ENCODE measurements at places on chromosomes 2 and 18.

DNA sequence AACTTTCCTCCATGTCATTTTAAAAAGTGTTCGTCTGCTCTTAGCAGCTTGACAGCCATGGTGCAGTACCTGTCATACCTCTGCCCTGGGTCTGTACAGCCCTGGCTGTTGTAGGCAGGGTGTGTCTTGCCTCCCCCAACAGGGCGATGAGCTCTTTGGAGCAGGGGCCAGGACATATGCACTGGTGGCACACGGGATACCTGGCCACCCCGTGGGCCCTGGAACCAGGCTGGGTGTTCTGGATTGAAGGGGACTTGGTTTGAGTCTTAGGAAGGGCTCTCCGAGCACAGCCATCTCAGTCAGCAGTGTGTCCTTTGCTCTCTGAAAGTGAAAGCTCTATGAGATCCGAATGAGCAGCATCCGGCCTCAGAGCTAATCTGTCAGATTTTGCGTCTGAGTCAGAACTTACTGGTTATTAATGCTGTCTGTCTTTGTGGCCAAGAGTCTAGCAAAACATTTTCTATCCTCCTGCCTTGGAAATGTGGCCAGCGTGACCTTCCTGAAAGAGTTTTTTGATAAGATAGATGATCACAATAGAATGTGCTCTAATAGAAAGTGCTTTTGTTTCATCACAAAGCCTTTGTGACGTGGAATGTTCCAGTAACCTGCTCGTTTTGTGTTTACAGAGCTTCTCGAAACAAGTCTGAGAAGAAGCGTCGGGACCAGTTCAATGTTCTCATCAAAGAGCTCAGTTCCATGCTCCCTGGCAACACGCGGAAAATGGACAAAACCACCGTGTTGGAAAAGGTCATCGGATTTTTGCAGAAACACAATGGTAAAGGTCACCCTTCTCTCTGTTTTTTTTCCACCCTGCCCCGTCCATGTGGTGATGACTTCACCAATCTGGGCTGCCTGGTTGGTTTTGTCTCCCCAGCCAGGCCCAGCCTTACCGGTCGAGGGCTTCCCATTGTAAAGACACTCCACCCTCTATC is 77.3 kb upstream of the RPL31 start:
- DNase-seq, result no peak

- peak; percentile 17 for DNase-seq
Measured at GRCh38 chr2:54522624-54523281, 66.6 kb downstream of the SPTBN1 start.

GRCh38 chr2:12547566-12548170 is 169.1 kb upstream of the TRIB2 start:
- no peak for DNase-seq

DNA sequence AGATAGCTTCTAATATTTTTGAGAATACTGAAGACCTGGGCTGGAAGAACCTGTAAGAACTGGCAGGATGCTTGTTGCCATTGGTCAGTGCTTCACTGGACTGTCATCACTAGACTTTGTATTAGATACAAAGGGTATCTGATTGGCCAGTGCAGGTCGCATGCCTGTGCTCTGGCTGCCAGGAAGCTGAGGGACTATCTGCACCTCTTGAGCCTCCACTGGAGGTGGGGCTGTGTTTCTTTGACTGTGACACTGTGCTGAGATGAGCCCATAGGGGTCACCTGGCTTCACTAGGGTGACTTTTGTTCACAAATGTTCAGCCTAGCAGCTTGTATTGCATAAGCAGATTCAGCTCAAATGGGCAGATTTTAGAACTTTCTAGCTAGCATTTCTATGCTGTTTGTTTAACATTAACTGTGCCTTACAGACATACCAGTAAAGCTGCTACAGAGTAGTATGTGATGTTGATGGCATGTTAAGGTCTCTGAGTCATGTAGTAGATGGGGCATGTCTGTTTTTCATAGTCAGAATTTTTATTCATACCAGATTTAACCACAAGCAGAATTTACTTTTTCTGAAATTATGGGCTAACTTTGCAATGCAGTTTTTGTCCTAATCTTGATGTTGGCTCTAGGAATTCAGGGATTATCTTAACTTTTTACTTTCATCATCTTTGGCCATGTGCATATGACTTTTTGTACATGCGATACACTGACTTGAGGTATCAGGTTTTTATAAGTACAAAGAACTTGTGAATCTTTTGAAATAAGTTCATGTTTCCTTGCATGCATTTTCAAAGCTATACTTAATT is 56.1 kb downstream of the RHBDD1 start:
- no peak for DNase-seq

- DNase-seq, result peak; percentile 81
Measured at GRCh38 chr2:20350753-20351554, at the start of gene PUM2. Gene PUM2 (minus strand): TSS chr2:20350844. CDS start chr2:20327360, 23,484 bp downstream.

GRCh38 chr2:2719781-2720180 is 388.7 kb upstream of the MYT1L start:
- no peak for DNase-seq

DNA sequence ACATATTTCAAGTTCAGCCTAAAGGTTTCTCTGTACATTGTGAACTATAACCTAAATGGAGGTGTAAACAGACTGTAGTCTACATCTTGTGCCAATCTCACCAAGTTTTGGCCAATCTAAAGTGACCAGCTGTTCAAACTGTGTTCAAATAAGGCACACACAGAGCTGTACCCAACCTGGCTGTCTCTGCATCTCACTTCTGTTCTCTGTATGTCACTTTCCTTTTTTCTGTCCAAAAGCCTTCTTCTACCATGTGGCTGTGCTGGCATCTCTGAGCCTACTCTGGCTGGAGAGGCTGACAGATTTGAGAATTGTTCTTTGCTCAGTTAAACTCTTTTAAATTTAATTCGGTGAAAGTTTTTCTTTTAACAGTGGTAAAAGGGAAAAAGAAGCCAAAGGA is 817.9 kb downstream of the SOCS6 start:
- DNase-seq, result no peak

- DNase-seq, result no peak
Measured at GRCh38 chr18:12645751-12646203, 12.1 kb downstream of the SPIRE1 start.

DNA sequence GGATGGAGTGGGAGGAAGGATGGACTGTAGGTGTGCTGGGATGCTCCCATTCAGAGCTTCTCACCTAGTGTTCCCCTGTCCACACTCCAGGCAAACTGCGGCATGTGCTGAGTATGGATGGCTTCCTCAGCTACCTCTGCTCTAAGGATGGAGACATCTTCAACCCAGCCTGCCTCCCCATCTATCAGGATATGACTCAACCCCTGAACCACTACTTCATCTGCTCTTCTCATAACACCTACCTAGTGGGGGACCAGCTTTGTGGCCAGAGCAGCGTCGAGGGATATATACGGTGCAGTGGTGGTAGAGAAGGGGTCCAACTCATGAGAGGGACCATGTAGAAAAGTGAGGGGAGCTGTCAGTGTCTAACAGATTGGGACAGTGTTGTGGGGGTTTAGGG is 20.2 kb downstream of the PLCD4 start:
- DNase-seq, result no peak

GRCh38 chr18:66300141-66300540 is 303.7 kb downstream of the CDH19 start:
- DNase-seq, result no peak

DNA sequence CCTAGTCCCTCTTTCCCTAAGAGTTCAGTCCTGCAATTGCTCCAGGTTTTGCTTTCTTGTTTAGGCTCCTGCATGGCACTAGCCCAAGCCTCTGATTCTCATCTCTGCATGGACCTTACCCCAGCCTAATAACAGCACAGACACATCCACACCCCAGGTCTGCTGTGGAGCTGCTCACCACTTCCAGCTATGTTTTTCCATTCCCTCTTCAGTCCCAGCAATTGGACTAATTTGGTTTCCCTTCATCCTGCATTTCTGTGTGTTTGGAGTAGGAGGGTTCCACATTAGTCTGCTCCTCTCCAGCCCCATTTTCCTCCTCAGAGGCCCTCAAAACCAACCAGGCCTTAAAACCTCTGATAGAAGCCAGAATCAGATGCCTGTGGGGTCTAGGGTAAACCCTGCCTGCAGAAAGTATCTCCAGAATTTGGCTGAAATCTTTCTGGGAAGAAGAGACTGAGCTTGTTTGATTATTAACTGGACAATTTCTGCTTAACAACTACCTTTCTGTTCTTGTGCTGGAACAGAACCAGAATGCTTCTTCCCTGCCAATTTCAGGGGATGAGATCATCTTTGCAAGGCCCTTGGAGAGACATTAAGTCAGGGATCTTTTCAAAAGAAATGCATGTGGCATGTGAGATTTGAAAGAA is 95.9 kb downstream of the GFPT1 start:
- DNase-seq, result no peak

GRCh38 chr18:57060814-57061213 is 86.1 kb upstream of the BOD1L2 start:
- no peak for DNase-seq

DNA sequence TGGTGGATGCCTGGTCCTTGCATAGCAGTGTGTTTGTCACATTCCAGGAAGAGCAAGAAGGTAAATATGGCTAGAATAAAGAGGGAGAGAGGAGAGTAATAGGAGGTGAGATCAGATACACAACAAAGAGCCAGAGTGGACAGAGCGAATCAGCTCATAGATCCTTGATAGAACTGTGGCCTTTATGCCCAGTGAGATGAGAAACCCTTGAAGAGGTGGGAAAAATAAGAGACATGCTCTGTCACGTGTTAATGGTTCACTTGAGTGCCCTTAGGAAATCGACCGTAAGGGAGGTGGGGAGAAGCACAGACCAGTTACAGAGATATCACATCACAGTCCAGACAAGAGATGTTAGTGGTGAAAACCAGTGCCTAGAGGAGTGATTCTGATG is 84.7 kb upstream of the RAB27B start:
- DNase-seq, result no peak

- DNase-seq, result no peak
Measured at GRCh38 chr18:24546307-24546706, 85.9 kb downstream of the HRH4 start.

DNA sequence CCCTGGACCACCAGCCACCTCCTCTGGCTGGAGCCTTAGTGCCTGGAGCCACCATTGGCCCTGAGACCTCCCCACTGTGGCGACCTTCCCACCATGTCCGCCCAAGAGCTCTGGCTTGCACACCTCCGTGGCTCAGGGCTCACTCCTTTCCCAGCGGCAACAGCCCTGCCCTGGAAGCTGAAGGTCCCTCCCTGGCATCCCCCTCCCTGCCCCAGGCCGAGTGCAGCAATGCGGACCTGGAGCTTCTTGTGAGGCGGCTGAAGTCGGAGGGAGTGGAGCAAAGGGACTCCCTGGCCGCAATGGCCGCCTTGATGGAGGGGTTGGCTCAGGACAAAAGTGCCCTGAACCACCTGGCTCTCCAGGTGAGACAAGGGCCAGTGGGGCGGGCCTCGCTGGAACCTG is 28.6 kb downstream of the CROCC2 start:
- no peak for DNase-seq

DNA sequence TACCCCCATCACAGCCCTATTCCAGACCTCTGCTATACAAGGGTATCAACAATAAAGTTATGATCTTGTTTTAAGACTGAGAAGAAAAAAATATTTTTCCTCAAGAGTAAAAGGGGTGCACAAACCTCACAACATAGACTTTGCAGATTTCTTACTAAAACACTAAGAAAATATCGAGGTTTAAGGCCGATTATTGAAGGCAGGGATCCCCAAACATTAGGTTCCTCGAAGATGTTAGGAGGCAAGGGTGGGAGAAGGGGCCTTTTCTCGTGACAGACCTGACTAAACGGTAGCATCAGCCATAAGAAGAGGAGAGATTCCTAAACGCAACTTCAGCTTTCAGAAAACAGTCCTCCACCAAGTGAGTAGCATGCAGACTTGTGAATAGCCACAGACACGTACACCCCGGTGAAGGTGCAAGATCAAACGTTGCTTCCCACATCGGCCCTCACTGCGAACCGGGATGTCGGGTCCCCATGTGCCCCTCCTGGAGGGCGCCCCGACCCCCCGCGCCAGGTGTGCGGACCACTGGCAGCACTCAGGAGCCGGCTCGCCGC is 678 bp downstream of the PIAS2 start:
- DNase-seq, result no peak

DNA sequence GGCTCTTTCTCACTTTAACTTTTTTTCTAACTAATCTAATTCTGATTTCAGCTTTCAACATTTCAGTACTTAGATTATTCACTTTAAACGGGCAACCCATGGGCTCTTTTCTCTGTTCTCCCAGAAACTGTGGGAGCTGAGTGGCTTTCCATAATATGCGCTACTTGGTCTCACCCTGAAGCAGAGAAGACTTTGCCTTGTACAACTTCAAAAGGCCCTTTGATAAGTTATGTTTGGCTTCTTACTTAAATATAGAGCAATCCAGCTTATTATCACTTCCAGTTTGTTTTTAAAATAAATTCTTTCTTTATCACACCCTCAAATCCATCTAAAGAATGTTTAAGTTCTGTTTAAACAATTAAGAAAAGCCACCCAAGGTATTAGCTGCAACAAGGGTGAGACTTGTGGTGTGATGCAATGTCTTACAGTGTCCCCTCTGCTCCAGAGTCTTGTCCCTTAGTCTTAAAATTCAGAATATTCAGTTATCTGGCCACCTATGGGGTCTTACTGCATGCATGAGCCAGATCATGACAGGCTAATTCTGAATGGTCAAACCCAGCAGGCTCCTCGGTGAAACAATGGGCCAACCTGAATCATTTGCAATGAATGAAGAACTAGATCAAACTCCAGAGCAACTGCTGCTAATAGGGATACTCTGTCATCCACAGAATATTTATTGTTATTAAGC is 38.8 kb downstream of the GCG start:
- no peak for DNase-seq

GRCh38 chr18:63111671-63112402 is 207.7 kb downstream of the BCL2 start:
- DNase-seq, result no peak

DNA sequence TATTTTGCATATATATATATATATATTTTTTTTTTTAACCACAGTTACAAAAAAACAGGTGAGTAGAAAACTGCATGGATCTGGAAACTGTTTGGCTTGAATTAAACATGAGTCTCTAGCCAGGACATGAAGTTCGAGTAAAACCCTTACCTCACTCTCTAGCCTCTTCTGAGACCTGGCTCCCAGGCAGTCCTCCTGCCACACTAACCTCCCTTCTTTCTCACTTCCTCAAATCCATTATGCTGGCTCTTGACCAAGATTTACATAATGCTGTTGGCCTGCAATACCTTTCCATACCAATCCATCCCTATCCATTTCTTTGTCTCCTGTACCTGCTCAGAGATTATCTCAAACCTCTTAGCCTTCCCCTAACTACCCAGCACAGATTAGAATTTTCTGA is 34.0 kb downstream of the PIGN start:
- no peak for DNase-seq

DNA sequence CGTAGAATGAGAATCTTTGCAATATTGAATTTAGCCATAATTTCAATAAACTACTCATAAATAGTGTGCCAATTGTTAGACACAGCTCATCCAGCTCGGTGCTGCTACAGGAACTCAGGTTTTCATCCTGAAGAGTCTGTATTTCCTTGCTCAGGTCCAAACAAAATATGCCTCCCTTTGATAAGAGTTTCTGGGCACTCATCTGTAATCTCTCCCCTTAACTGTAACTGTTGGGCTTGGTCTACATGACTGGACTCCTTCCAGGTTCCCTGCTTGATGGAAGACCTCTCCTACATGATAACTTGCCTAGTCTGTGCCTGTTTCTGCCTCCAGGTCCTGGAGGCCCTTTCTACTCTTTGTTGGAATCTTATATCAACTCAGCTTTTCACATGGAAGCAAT is 57.9 kb downstream of the GCA start:
- no peak for DNase-seq

Measured in activated CD4-positive, alpha-beta T cell treated with anti-CD3 and anti-CD28 coated beads, Interleukin-2, amount 50 U/mL, for 24 hours (primary cell).